ENCODE measurements at places on chromosomes 5 and 9. TPM values are rescaled to one million over a fixed set of nuclear protein-coding genes. Genes with fewer than 3 reads are reported as not detected.

DBH gene
- not detected for total RNA-seq

DNA sequence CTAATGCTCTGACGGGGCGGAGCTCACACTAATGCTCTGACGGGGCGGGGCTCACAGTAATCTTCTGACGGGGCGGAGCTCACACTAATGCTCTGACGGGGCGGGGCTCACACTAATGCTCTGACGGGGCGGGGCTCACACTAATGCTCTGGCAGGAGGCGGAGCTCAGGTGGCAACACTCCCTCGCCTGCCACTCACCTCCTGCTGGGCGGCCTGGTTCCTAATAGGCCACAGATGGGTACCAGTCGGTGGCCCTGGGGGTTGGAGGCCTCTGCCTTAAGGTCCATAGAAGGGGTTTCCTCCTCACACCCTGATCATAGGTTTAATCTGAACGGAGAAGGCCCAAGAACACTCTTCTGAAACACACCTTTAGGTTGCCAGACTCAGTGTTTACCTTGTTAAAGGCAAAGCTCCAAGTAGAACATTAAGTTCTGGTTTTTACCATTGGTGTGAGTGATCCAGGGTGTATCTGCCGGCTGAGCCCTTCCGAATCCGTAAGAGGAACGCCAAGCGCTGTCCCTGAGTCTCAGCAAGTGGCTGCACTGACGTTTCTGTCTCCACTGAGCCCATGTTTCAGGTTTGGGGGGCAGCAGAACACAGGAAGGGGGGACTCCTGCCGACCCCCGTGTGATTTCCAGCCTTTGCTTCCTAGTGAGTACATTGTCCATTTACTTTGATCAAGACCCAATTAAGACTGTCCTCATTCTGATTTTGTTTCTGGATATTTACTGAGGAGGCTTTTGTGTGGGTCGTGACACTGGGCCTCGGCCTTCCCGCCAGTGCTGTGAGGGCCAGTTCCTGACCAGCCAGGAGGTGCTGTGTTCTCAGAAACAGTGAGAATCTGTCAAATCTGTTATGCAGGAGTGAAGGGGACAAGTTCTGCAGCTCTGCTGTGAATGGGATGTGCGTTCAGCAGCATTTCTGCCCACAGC, 24.6 kb upstream of the LRRC14B start:
- H3K4me3 ChIP-seq: no peak overlapping the region
- peak; percentile 70 for DNase-seq
- H3K27me3 ChIP-seq: peaks cover 1% of the 10 kb centered on the region
- no peak overlapping the region for H3K27ac ChIP-seq

GRCh38 chr9:127388037-127388855, 8.7 kb upstream of the SLC2A8 start:
- peaks cover 11% of the 10 kb centered on the region for H3K4me1 ChIP-seq
- DNase-seq: no peak
- H3K4me3 ChIP-seq: no peak overlapping the region
- H3K27ac ChIP-seq: peak overlapping the region; percentile 27
- H3K27me3 ChIP-seq: no peaks in the 10 kb centered on the region
- peaks cover 6% of the 10 kb centered on the region for H3K36me3 ChIP-seq

GRCh38 chr5:180334751-180335613, 18.2 kb downstream of the GFPT2 start:
- H3K36me3 ChIP-seq: peaks cover 19% of the 10 kb centered on the region
- H3K27ac ChIP-seq: peak overlapping the region; percentile 61
- no peaks in the 10 kb centered on the region for H3K27me3 ChIP-seq
- H3K4me3 ChIP-seq: no peak overlapping the region
- H3K4me1 ChIP-seq: peaks cover 13% of the 10 kb centered on the region

GRCh38 chr5:126488443-126489065, 65.3 kb downstream of the GRAMD2B start:
- no peaks in the 10 kb centered on the region for H3K27me3 ChIP-seq
- H3K4me1 ChIP-seq: peaks cover 27% of the 10 kb centered on the region
- DNase-seq: no peak
- no peak overlapping the region for H3K4me3 ChIP-seq
- peaks cover 71% of the 10 kb centered on the region for H3K36me3 ChIP-seq
- H3K27ac ChIP-seq: peak overlapping the region; percentile 71

DNA sequence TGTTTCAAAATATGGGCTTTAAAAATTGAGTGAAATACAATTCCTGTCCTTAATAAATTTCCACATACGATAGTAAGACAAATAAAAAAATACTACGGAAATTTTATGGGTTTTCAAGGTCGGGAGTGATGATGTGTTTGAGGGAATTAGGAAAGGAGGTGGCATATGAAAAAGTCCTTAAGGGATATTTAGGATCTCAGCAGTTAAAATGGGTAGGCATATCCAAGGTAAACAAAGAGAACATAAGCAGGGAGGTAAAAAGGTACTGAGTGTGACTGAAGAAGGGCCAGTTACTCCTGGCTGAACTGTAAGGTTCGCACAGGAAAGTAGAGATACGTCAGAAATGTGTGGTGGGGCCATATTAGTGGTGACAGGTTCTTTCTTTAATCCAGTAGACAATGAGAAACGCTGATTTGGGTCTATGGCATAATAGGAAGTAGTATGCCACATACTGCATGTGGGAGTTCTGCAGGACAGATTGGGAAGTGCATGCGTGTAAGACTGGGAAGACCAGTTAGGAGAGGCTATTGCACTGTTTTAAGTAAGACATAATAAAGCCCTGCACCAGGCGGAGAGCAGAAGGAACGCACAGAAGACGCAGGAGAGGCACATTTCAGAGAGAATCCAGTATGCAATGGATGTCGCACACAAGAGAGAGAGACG, 937 bp upstream of the HMGCR start:
- H3K27me3 ChIP-seq: no peaks in the 10 kb centered on the region
- peak overlapping the region; percentile 94 for H3K27ac ChIP-seq
- DNase-seq: no peak

- H3K36me3 ChIP-seq: no peaks in the 10 kb centered on the region
- no peak overlapping the region for H3K4me3 ChIP-seq
- no peak for DNase-seq
- no peaks in the 10 kb centered on the region for H3K27me3 ChIP-seq
- H3K4me1 ChIP-seq: no peaks in the 10 kb centered on the region
Measured at GRCh38 chr5:41503310-41503709, 7.1 kb downstream of the PLCXD3 start.

DNA sequence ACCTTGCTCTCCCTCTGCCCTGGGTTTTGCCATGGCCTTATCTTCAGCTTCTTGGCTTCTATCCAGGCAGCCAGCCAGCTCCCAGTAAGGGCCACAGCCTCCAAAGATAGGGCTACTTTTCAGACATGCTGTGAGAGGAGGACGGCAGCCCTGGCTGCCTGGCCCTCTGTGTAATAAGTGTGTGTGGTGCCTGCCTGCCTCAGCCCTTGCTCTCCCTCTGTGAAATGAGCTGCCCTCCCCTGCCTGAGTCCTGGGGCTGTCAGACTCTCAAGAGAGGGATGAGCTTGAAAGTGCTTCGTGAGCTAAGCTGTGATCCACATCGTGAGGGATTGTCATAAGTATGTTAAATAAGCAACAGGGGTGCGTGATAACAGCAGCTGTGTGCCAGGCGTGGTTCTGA, 8.1 kb downstream of the NDST1 start:
- peaks cover 3% of the 10 kb centered on the region for H3K36me3 ChIP-seq
- H3K27ac ChIP-seq: peak overlapping the region; percentile 49
- no peaks in the 10 kb centered on the region for H3K27me3 ChIP-seq
- H3K4me3 ChIP-seq: no peak overlapping the region
- H3K4me1 ChIP-seq: peaks cover 63% of the 10 kb centered on the region

DNA sequence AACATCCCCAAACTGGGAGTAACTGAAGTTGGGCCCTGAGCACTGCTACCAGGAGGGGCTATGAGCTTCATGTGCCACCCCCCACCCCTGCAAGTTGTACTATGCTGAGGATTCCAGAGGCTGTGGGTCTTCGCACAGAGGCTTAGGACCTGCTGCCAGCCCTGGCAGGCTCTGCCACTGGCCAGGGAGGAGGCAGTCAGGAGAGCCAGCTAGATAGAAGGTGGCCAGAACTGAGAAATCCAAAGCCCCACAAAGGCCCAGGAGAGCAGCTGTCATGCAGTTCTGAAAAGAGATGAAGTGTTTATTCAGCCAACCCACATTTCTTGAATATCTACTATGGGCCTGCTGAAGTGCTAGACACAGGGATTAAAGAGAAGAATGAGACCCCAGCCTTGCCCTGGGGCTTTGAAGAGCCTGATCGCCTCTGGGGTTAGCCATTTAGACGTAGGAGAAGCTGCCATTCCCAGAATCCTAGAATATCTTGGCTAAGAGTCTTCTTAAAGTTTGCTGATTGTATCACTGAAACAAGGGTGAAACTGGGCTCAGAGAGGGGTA, 1.4 kb downstream of the ALAD start:
- peaks cover 41% of the 10 kb centered on the region for H3K4me1 ChIP-seq
- H3K36me3 ChIP-seq: peaks cover 8% of the 10 kb centered on the region
- H3K27ac ChIP-seq: no peak overlapping the region
- no peaks in the 10 kb centered on the region for H3K27me3 ChIP-seq
- DNase-seq: no peak

GRCh38 chr9:111037356-111037707, 938 bp downstream of the LPAR1 start:
- DNase-seq: no peak
- H3K27ac ChIP-seq: peak overlapping the region; percentile 96
- H3K36me3 ChIP-seq: no peaks in the 10 kb centered on the region
- peaks cover 43% of the 10 kb centered on the region for H3K4me1 ChIP-seq
- H3K27me3 ChIP-seq: no peaks in the 10 kb centered on the region
- peak overlapping the region; percentile 80 for H3K4me3 ChIP-seq

GRCh38 chr9:134989206-134990065, 71.7 kb upstream of the FCN1 start:
- peaks cover 16% of the 10 kb centered on the region for H3K4me1 ChIP-seq
- H3K4me3 ChIP-seq: no peak overlapping the region
- no peak overlapping the region for H3K27ac ChIP-seq
- peak; percentile 44 for DNase-seq
- no peaks in the 10 kb centered on the region for H3K36me3 ChIP-seq

GRCh38 chr5:134127376-134127861, 12.9 kb downstream of the TCF7 start:
- no peak overlapping the region for H3K4me3 ChIP-seq
- peaks cover 22% of the 10 kb centered on the region for H3K36me3 ChIP-seq

DNA sequence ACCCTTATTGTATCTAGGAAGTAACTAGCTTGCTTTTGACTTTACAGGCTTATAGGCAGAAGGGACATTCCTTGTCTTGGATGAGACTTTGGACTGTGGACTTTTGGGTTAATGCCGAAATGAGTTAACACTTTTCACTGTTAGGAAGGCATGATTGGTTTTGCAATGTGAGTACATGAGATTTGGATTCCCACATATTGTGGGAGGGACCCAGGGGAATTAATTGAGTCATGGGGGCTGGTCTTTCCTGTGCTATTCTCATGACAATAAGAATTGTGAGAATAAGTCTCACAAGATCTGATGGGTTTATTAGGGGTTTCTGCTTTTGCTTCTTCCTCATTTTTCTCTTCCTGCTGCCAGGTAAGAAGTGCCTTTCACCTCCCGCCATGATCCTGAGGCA, 417.5 kb downstream of the HINT1 start:
- H3K27me3 ChIP-seq: no peaks in the 10 kb centered on the region
- no peaks in the 10 kb centered on the region for H3K4me1 ChIP-seq

- peaks cover 14% of the 10 kb centered on the region for H3K4me1 ChIP-seq
- H3K27me3 ChIP-seq: no peaks in the 10 kb centered on the region
- no peak for DNase-seq
- no peaks in the 10 kb centered on the region for H3K36me3 ChIP-seq
Measured at GRCh38 chr5:168408561-168409305, 77.5 kb upstream of the RARS1 start.

DNA sequence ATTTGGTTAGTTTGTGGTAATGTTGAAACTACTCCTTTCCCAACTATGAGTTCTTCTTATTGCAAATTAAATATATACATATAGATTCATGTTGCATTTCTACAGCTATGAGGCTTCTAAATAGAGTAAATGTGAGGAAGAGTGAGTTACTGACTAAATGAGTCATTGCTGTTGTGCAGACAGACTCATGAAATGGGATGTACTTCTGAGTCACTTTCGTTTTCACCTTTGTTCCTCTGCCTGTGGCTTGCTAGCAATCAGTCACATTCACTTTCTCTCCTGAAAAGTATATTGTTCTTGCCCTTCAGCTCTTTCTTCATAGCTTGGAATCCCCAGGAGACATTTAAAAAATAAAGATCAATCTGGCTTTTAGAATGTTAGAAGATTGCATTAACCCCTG, 295.5 kb upstream of the SMC2 start:
- no peak for DNase-seq
- H3K4me1 ChIP-seq: no peaks in the 10 kb centered on the region
- no peaks in the 10 kb centered on the region for H3K27me3 ChIP-seq
- H3K4me3 ChIP-seq: no peak overlapping the region
- no peak overlapping the region for H3K27ac ChIP-seq

- peaks cover 20% of the 10 kb centered on the region for H3K4me1 ChIP-seq
- no peaks in the 10 kb centered on the region for H3K27me3 ChIP-seq
- no peak overlapping the region for H3K27ac ChIP-seq
- no peak for DNase-seq
- no peak overlapping the region for H3K4me3 ChIP-seq
Measured at GRCh38 chr9:93194221-93194625, 10.3 kb downstream of the WNK2 start.

Measured in suprapubic skin (tissue), 4 donors.